Umbilical cord (tissue), 2 donors: ENCODE measurements at places on chromosomes 11 and 22. TPM values are rescaled to one million over a fixed set of nuclear protein-coding genes. Genes with fewer than 3 reads are reported as not detected.
A peak's percentile ranks its signal among the peaks of the same experiment; 100 is the strongest.

- peak; percentile 60 for DNase-seq
Measured at GRCh38 chr11:100459811-100460210, 227.3 kb upstream of the ARHGAP42 start.

DNA sequence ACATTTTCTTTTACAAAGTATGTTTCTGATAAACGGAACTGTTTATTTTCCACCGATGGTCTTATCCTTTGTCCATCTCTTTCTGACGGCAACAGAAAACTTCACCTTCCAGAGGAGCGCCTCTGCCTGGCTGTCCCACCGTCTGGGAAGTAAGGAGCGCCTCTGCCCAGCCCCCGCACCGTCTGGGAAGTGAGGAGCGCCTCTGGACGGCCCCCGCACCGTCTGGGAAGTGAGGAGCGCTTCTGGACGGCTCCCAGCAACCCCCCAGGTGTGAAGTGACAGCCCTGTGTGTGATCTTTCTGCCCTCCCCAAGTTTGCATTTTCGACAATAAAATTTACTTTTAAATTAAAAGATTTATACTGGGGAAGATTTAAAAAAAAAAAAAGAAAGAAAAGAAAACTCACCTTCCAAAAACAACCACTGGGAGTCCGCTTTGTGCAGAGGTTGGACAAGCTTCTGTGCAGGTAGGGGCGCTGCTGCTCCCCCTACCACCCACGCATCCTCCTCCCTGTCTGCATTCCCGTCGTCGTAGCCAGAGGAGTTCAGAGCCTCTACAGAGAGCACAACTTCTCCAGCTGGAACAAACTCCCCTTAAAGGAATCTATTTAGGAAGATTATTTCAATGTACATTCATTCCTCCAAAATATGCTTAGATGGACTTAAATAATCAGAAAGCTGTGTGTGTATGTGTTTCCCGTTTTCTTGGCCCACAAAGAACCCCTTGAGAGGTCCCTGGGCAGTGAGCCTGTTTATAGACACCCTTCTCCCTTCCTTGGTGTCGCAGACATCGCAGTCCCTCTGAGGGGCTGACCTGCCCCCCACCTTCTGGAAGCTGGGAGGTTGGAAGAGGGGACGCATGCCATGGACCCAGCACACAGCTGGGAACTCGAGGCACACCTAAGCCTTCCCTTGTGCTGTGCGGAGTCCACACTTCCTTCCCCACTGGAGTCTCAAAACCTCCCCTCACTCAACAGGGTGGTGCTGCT lies 849 bp upstream of the APOBEC3B start:
- peak; percentile 57 for DNase-seq

DNA sequence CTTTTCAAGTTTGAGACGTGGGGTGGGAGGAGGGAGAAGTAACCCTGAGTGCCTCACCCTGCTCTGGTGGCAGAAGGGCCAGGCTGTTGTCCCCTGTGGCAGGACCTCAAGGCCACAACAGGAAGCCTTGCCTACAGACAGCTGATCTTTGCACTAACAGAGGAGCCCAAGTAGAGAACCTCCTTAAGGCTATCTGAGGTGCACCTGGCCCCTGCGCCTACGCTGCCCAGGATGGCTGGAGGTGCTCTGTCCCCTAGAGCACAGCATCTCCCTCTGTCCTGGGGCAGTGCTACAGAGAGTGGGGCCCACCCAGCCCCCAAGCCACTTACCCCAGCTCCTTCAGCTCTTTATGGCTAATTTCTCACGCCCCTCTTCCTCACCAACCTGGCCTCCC lies 27.0 kb downstream of the MYO7A start:
- no peak for DNase-seq

DNA sequence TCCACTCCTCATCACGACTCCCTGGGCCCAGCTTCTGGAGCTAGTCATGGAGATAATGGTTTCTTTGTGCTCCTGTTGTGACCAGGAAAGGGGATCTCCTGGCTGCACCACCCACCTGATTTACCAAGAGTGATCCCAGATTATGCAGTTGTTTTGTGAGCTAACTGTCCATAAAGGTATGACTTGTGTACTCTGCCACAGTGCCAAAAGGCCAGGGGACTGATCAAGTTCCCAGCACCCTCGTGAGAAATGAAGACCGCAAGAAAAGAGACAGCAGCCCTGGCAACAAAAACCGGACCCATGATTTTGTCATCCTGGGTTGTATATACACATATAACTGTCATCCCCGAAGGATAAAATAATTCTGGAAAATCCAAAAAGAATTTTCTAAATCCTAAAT lies 26.6 kb downstream of the TUB start:
- no peak for DNase-seq

DNA sequence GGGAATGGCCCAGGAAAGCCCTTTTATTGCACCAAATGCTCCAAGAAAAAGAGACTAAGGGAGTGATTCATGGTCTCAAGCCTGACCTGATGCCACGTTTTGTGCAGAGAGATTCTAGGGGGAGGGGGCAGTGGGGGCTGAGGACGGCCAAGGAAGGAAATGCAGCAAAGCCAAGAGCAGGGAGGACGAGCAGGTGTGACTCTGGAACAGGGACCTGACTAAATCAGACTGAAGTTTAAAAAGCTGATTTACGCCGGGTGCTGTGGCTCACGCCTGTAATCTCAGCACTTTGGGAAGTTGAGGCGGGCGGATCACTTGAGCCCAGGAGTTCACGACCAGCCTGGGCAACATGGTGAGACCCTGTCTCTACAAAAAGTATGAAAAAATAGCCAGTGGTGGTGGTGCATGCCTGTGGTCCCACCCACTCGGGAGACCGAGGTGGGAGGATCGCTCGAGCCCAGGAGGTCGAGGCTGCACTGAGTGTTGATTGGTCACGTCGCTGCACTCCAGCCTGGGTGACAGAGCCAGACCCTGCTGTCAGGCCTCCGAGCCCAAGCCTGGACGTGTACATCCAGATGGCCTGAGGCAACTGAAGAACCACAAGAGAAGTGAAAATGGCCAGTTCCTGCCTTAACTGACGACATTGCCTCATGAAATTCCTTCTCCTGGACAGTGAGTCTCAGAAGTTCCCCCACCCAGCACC lies 10.8 kb upstream of the IFITM3 start:
- DNase-seq, result no peak

DNA sequence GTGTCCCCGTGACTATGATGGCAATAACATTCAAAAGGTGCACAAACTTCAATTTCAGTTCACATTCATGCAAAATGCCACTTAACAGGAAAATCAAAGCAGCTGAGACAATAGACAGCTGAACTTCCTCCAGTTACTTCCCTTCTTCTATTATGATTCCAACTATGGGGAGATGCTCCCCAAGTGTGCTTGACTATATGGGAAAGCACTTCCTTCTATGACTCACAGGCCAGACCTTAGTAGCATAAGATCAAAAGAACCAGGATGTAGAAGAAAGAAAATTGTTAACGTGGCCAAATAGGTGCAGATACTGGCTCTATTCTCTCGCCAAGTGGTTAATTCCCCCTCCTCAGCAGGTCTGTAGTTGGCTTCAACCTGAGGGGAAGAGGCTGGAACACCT lies 7.8 kb upstream of the FAT3 start:
- DNase-seq, result no peak

DNA sequence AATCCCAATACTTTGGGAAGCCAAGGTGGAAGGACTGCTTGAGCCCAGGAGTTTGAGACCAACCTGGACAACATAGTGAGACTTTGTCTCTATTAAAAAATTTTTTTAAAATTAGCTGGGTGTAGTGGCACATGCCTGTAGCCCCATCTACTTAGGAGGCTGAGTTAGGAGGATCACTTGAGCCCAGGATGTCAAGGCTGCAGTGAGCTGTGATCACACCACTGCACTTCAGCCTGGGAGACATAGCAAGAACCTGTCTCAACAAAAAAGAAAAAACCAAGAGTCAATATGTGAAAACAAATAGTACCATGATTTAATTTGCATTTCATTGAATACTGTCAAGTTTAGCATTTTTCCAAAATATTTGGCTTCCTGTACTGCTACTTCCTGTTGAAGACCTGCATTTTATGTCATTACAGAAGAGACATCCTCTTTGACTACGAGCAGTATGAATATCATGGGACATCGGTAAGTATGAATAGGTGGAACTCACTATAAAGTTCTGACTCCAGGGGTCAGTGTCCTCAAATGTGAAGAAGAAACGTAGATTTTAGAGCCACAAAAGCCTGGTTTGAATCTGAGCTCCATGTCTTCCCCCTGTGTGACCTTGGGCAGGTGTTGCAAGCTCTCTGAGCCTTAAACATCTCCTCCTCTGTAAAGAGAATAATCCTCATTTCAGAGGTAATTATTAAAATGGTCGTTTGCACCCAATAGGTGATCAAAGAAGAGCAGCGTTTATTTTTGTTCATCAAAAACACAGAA lies 16.0 kb downstream of the CDC45 start:
- DNase-seq, result peak; percentile 47

GRCh38 chr11:46331282-46331984 lies 15.8 kb upstream of the DGKZ start:
- no peak for DNase-seq

- DNase-seq, result no peak
Measured at GRCh38 chr11:47971501-47971900, 8.9 kb upstream of the PTPRJ start.

DNA sequence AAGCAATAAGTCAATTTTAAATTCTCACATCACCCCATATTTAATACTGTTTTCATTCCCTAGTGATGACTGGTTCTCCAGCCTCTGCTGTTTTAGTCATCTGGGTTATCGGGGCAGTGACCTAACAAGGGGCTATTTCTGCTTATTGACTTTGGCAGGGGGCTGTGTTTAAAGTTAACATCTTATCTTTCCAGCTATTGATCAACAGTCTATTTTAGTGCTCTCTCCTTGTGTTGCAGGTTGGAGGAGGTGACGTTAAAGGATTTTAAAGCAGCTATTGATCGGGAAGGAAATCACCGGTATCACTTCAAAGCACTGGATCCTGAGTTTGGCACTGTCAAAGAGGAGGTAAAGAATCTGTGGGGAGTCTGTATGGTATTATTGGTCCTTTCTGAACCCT lies 7.7 kb upstream of the DLAT start:
- DNase-seq, result no peak

DNA sequence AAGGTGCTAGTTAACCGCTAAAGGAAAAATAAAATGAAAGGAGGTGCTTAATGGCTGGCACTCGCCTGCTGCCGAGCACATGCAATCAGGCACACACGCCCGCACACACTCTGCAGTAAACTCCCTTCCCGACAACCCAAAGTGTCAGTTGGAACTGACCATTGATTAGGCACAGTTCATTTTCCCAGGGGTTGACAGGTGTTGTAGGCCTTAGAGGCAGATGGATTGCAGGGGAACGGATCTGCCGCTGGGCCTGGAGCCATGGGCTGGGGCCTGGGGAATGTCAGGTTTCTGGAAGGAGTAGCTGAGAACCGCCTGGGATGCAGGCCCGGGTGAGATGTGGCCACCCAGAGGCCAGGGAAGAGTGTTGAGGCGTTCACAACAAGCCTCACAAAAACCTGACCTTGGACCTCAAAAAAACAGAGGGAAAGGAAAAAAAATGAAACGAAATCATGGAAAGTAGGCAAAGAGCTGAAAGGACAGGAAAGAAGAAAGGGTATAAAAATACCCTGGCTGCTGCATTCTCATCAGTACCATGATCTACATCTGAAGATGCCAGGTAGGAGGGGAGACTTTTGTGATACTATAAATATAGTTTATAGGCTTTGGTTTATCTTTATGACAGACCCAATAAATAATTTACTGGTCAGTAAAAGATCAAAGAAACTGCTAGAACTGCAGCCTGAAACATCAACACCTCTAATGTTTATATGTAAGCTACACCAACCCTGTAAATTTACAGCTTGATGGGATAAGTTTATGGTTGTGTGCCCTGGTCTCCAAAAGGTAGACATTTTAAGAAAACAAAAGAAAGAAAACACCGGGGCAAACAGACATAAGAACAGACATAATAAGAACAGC lies 313.4 kb downstream of the BUD13 start:
- DNase-seq, result peak; percentile 50

DNA sequence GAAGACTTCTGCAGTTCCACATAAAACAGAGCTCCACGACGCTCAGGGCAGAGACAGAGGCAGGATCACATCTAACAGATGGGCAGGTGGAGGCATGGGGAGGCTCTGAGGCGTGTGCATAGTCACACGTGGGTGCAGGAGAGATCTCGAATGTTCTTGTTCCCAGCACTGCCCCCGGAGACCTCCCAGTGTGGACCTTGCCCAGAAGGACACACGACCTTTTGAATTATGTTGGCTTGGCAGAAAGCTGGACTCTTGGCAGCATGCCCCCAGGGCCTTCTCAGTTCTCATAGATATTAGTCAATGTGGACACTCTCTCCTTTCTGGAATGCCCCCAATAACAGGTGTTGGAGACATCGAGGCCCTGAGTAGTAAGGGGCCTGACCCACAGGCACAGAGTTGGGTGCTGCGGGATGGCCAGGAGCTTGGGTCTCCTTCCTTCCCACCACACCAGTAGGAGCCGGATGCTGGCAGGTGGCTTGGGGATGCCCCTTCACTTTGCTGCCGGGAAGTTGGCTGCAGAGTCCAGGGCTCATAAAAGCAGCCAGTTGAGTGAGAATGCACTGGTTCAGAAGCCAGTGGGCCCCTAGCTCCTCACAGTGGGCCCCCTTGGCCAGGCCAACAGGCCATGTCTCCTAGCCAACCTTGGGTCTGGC lies 12.1 kb downstream of the MYEOV start:
- no peak for DNase-seq

- DNase-seq, result no peak
Measured at GRCh38 chr11:76369406-76369805, 11.5 kb downstream of the THAP12 start.

- no peak for DNase-seq
Measured at GRCh38 chr11:2089536-2090165, 49.5 kb downstream of the IGF2 start.

DNA sequence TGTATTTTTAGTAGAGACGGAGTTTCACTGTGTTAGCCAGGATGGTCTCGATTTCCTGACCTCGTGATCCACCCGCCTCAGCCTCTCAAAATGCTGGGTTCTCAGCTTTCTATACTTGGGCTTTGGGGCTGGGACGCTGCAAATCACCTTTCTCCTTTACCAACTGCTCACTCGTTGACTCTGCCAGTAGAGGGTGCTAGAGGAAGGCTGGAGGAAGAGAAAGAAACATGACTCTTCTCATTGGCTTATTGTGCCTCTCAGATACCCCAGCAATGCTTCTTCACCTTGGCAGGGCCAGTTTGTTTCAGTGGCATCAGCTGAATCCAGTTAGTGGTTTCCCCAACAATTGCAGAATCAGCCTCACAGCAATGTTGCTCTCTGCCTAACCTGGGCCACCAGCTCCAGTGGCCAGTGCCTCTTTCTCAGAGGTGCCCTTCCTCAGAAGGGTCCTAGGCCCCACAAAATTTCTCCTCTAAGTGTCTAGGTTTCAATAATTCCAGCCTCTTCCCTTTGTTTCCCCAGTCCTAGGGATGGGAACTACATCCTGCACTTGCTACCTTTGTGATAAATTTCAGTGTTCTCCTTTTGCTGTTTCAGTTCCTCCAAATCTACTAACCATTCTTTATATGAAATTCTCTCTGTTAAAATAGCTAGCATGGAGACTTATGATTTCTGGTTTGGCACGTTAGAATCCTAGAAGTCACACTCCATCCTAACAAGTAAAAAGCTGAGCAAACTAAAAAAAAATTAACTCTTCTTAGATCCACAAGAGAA lies 71.5 kb upstream of the VSTM5 start:
- DNase-seq, result peak; percentile 16

The E2F8 gene
- total RNA-seq, result 19.3 TPM

The RIC3 gene
- total RNA-seq, result 6.0 TPM

The APOBEC3B gene
- total RNA-seq, result not detected

The MYEOV gene
- 0.48 TPM for total RNA-seq

The TMPRSS4 gene
- total RNA-seq, result 3.4 TPM

The CCDC157 gene
- 1.7 TPM for total RNA-seq

The CRYBB2 gene
- total RNA-seq, result not detected

The KRTAP5-11 gene
- total RNA-seq, result 8.9 TPM

The MRGPRF gene
- 38.8 TPM for total RNA-seq
